ENCODE measurements at places on chromosomes 7 and 10. TPM values are rescaled to one million over a fixed set of nuclear protein-coding genes. Genes with fewer than 3 reads are reported as not detected.

DNA sequence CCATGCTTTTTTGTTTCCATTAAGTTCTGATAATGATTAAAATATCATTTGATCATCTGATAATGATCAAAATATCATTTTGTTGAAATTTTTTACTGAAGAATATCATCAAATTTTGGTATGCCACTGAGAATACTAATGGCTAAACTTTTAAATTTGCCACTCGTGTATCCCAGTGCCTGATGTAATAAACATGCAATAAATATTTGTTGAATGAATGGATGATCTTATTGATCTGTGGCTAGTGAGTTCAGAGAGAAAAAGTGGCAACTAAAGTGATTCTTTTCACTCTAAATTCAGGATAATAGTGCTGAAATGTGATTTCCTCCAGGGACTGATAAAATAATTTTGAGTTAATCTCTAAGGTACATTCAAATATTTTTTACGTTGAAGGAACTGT, 159.3 kb upstream of the WNT16 start:
- no peak for DNase-seq

DNA sequence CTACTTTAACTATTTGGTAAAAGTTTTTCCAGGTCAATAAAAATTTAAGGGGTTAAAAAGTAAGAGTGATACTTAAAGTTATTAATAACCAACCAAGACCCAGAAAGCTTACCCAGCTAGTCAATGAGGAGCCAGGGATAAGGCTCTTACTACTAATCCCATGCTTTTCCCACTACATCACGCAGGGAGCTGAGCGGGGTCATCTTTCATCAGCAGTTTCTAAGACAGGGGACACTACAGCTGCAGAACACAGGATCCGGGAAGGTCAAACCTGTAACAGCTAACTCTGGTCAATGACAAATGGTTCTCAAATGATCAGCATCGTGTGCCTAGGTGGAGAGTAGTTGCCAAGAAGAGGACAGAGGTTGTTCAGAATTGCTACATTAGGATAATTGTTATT, 65.1 kb downstream of the RSU1 start:
- no peak for DNase-seq

Gene PSD
- total RNA-seq: 10.7 TPM

DNA sequence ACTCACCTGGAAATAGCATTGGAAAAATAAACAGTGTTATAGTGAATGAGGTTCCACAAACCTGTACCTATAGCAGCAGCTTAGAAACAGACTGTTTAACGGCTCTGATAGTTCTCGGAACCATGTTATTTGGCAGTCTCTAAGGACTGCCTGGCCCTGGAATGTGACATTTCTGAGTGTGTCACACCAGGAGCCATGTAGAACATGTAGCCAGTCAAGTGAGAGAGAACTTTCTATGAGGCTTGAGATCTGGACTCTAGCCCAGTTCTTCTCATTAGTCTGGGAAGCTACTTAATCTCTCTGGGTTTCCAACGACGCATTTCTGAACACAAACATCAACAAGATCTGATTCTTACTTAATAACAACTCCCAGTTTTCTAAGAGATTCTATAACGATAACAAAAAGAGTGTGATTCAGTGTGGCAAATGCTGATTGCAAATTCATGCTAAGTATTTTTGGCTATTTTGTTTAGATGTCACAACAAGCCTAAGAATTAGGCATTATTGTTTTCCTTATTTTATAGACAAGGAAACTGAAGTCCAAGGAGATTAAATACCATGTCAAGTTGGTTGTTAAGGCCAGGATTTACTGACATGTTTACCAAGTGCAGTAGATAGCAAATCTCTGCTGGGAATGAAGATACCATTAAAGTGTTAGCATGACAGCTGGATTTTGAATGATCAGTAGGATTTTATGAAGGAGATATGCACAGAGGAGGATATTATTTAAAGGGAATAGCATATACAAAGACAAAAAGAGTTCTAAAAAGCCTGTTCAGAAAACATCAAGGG, 47.2 kb downstream of the APBB1IP start:
- DNase-seq: no peak

Gene TCF7L2
- total RNA-seq: 103 TPM
